Memory B cell (primary cell): ENCODE measurements at places on chromosomes 7 and 10.

GRCh38 chr10:119368991-119369869, 161.9 kb downstream of the GRK5 start:
- DNase-seq: peak; percentile 52

DNA sequence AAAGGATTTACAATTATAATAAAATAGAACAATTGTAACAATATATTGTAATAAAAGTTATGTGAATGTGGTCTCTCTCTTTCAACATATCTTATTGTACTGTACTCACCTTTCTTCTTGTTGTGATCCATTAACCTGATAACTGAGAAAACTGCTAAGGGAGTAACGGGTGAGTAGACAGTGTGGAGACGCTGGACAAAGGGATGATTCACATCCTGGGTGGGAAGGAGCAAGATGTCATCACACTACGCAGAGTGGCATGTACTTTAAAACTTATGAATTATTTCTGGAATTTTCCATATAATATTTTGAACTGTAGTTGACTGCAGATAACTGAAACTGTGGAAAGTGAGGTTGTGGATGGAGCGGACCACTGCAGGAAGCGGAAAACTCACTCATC, 91.2 kb upstream of the PLPP4 start:
- DNase-seq: no peak

- no peak for DNase-seq
Observed at GRCh38 chr10:51129946-51130544, 55.8 kb downstream of the PRKG1 start.

DNA sequence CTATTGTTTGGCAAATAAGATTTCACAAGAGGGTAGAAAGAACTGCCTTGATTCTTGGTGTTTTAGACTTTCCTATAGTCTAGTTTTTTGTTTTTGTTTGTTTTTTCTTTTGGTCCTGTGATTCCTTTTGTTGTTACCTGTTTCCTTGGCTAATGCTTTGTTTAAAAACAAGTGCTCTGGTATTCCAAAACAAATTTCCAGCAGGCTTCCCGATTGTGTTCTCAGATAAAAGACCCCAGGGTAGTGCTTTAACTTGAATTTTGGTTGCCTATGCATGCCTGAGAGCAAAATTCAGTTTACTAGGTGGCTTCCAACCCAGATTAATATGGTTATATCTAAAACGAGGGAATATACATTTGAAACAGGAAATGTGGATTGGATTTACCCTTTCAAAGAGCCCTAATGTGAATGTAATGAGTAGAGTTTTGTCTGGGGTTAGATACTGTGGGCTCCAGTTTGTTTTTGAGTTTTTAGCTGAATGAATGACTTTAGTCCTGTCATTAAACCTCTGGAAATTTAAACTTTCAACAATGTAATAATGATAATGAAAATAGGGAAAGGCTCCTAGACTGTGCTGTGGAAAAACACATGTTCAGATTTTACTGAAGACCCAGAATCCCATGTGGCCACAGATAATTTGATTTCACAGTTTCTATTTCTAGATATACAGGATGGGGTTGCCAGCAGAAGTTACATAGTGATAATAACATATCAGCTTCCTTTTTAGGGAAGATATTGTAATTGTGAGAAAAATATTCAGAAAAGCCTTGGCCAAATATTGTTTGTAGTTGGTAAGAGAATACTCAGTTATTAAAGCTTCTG, 23.9 kb downstream of the AUTS2 start:
- DNase-seq: no peak

GRCh38 chr10:86391986-86392722, 25.6 kb upstream of the GRID1 start:
- no peak for DNase-seq

DNA sequence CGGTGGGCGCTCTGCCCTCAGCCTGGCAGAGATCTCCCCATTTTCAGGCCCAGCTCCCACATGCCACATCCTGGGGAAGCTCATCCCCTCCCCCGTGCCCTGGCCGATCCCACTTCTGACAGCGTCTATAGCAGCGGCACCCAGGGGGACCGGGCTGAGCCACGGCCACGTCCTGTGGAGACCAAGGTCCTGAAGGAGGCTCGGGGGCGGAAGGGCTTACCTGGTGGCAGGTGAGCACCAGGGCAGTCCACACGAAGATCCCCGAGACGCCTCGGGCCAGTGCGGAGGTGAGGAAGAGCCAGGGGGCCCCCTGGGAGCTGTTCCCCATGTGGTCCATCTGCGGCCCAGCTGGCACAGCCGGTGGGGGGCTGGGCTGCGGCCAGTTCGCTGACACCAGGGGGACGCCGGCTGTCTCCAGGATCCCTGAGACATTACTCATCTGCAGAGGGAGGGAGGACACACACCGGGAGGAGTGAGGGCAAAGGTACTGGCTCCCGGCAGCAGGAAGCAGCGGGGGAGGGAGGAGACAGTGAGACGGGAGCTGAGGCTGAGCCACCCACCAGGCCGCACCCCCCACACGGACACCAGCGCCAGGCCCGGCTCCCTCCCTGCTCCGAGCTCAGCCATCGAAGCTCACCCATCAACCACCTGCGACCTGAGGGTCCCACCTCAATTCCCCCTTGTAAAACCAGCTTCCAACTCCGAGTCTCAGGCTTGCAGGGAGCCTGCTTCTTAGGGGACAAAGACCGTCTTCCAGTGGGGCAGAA, 776 bp downstream of the TMEM184A start:
- DNase-seq: no peak

DNA sequence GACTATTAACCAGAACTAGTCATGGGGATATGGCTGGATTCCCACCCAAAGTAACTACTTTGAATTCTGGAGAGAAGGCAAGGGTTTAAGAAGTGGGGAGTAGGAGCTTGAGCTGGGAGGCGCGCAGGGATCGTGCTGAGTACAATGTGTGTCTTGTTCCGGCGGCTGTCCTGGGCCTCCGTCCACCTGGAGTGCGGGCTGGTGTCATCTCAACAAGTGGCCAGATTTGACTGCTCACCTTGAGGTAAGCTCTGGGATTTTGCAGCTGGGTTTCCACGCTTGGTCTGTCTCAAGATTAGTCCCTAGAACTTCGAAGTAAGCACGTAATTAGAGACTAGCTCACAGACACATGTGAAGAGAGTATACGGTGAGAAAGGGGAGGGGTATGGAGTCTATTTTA, 49.4 kb downstream of the GLRX3 start:
- no peak for DNase-seq

- no peak for DNase-seq
Observed at GRCh38 chr7:7554649-7555575, 11.8 kb upstream of the MIOS start.

- DNase-seq: no peak
Observed at GRCh38 chr7:106178593-106179134, 66.6 kb upstream of the SYPL1 start.

GRCh38 chr10:5862360-5862961, 27.2 kb downstream of the ANKRD16 start:
- no peak for DNase-seq

GRCh38 chr7:46583656-46584055, 662.6 kb upstream of the IGFBP3 start:
- DNase-seq: no peak

- no peak for DNase-seq
Observed at GRCh38 chr7:37449621-37450020, 957 bp upstream of the ELMO1 start.

GRCh38 chr7:24685708-24686107, 71.6 kb downstream of the GSDME start:
- no peak for DNase-seq

GRCh38 chr7:100543586-100543985, 4.6 kb downstream of the AGFG2 start:
- no peak for DNase-seq

DNA sequence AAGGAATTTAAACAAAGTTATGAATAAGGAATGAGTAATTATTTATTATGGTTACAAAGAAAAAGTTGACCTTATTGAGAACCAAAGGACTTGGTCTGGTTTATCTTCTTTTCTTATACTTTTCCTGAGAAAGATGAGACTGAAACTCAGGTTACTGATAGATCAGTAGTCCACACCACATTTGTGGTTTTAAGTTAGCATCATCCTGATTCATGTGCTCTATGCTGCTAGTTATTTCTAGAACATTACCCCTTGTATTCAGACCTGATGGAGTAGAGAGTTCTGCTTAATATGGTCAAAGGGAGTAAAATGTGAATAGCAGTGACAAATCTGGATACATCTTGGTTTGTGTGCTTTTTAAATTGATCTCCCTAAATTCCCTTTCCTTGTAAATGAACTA, 63.8 kb downstream of the FOXP2 start:
- no peak for DNase-seq

GRCh38 chr7:41912426-41912825, 209.5 kb upstream of the INHBA start:
- DNase-seq: no peak

GRCh38 chr7:88307412-88307811, 718 bp upstream of the STEAP4 start:
- DNase-seq: no peak

- no peak for DNase-seq
Observed at GRCh38 chr10:3241967-3242650, 69.5 kb upstream of the PITRM1 start.

DNA sequence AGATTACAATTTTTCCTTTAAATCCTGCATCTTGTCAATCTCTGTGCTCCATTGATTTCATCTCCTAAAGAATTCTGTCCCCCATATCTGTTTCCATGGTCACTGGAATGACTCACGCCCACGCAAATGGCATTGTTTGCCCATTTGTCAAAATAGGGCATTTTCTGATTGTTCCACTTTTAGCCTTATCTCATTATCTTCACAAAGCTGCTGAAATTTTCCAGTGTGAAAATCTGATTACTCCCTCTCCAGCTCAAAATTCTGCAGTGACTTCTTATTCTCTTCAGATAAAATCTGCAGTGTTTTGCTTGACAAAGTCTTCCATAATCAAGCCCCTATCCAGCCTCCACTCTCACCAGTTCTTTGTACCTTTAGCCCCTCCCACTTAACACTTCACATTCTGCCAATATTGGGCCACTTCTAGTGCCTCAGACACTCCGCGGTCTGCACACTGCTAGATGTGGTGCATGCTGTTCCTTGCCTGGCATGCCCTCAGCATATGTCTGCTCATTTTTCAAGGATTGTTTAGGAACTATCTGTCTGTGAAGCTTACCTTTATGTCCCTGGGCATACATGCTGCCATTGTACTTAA, 33.9 kb upstream of the CTTNBP2 start:
- DNase-seq: no peak

DNA sequence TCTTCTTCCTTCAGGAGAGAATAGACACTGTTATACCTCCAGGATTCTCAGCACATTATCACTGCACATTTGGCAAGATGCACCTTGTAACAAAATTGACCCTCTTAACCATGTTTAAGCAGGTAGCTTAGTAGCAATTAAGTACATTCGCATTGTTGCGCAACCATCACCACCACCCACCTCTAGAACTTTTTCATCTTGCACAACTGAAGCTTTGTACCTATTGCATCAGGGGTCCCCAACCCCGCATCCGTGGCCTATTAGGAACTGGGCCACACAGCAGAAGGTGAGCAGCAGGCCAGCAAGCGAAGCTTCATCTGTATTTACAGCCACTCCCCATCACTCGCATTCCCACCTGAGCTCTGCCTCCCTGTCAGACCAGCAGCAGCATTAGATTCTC, 29.9 kb upstream of the SMURF1 start:
- DNase-seq: no peak

DNA sequence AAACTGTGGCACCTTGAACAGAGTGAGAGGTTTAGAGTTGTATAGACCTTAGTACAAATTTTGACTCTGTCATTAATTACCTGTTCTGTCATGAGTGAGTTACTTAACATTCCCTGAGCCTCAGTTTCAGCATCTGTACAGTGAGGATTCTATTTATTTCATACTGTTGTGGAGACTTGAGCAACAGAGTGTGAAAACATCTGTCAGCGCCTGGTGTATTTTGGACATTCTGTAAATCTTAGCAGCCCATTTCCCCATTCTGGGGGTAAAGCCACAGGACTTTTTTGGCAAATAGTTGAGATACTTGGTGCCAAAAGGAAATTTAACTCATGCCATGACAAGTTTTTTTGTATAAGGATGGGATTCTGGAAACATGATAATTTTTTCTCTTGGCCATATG, 94.8 kb downstream of the AUTS2 start:
- no peak for DNase-seq

DNA sequence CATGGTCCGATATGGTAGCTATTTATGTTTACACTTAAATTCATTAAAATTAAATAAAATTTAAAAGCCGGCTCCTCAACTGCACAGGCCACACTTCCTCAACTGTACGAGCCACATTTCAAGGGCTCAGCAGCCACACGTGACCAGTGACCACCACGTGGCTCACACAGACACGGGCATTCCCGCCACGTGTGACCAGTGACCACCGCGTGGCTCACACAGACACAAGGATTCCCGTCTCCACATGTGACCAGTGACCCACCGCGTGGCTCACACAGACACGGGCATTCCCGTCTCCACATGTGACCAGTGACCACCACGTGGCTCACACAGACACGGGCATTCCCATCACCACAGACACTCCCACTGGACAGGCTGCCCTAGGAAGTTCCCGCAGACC, 91.3 kb downstream of the PDGFA start:
- no peak for DNase-seq

- no peak for DNase-seq
Observed at GRCh38 chr10:99698504-99699080, 33.3 kb downstream of the COX15 start.

GRCh38 chr10:69842882-69843281, 41.2 kb downstream of the COL13A1 start:
- no peak for DNase-seq

- peak; percentile 31 for DNase-seq
Observed at GRCh38 chr7:148941598-148942275, 57.6 kb upstream of the EZH2 start.

GRCh38 chr10:93715345-93715744, 13.0 kb upstream of the FRA10AC1 start:
- no peak for DNase-seq

DNA sequence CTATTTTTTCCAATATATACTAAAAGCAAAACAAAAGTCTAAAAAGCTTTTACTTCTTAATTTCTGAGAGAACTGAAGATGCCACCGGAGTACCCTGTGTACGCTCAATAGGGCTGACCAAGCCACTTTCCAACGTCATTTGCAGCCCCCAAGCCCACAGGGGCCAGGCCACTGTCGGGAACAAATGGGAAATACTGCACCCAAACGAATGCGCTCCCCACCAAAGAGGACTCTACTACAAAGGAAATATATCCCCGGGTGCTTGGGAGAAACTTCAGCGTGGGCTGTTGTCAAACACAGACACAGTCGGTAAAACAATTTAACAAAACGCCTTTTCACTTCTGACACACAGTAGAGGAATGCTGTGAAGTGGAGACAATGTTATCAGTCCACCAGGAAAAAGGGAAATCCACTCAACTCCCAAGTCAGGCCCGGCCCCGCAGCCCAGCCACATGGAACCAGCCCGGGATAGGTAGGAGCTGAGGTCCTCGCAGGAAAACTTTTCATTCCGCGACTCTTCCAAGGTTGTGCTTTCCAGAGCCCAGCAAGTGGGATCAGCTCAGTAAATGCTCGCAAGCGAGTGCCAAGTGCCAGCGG, 1.4 kb downstream of the PARD3 start:
- no peak for DNase-seq

DNA sequence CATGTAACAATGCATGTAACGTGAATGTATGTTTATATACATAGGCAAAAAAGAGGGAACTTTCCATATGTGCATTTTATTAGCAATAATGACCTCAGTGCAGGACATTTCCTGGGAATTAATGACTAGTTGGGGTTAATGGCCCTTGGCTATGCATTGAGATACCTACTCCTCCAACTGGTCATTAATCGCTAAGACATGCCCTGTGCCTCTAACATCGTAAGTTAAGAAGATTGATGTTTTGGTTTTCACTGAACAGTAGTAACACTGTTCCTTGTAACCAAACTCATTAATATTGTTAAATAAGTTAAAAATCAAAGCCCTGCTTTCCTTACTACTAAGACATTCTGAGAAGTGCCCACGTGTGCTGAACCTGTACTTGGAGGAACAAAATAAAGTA, 61.7 kb downstream of the SEMA3D start:
- DNase-seq: no peak
